ENCODE measurements at places on chromosomes 3 and 15.
A peak's percentile ranks its signal among the peaks of the same experiment; 100 is the strongest.

GRCh38 chr15:59294574-59295260 lies 78.0 kb downstream of the MYO1E start:
- DNase-seq: no peak

DNA sequence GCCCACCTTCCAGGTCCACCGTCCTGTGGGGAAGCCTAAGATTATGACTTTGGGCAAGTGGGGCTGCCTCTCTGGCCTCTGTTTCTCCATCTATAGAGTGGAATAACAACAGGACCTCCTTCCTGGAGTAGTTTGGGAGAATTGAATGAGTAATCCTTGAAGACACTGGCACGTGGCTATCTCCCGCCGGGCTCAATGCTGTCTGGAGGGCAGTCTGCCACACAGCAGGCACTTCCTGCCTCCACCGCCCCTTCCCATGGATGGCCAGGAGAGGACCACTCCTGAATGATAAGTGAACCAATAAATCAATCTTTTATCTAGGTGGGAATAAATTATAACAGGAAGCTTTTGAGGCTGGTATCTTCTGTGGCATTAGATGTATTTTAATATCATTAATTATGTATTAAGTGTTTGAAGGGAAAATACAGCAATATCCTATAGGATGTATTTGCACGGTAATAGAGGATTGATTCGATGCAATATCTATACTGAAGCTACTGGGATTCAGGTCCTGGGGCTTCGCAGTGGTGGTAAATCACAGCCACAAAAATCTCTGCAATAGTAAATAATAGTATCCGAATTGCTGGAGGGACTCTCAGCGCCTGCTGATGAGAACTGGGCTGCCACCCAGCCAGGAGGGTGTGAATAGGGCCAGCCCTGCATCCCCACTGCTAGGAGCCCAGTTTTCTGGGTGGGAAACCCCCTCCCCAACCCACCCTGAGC lies 15.9 kb downstream of the MEGF11 start:
- no peak for DNase-seq

DNA sequence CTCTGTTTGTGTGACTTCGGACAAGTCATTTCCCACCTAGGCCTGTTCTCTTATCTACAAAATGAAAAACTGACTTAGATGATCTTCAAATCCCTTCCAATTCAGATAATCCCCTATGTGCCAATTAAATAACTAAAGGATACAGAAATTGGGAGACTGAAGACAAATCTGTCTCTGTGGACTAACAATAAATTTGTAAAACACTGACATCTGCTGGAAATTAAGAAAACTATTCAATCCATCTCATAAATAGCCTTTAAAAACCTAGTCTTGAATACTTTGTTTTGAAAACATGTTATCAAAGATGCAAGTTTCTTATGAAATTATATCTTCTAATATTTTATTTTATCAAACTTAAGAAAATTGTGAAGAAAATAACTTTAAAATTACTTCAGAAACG lies 38.3 kb downstream of the MTHFS start:
- DNase-seq: peak; percentile 60

DNA sequence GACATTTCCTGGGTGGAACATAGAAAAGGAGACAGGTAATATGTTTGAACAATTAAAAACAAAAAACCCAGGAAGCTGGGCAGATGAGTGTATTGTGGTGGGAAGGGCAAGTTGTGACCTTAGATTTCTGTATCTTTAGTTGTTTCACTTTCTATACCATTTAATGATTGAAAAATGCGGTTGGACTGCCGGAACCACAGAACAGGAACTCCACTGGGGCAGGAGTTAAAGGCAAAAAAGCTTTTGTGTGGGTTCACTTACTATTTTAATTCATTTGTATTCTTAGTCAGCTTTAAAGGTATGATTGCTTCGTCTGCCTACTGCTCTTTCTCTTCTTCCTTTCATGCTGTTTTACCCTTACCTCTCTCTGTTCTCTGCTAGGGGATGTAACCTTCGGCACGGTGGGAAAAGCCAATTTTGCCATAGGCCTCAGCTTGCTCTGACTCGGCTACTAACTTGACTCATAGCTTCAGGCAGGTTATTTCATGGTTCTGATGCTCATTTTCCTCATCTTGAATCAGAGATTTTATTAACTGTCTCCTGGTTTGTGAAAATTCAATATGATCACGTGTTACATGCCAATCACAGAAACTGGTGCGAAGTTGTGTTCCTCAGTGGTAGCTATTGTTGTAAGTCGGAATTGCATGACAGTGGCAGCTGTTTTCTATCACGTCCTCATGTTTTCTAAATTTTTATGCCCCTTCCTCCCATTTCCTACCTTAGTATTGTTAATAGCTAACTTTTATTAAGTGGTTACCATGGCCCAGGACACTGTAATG lies 1.6 kb upstream of the MCTP2 start:
- peak; percentile 25 for DNase-seq

- no peak for DNase-seq
These were observed 15.3 kb downstream of the TNK2 start for GRCh38 chr3:195893044-195893395.

DNA sequence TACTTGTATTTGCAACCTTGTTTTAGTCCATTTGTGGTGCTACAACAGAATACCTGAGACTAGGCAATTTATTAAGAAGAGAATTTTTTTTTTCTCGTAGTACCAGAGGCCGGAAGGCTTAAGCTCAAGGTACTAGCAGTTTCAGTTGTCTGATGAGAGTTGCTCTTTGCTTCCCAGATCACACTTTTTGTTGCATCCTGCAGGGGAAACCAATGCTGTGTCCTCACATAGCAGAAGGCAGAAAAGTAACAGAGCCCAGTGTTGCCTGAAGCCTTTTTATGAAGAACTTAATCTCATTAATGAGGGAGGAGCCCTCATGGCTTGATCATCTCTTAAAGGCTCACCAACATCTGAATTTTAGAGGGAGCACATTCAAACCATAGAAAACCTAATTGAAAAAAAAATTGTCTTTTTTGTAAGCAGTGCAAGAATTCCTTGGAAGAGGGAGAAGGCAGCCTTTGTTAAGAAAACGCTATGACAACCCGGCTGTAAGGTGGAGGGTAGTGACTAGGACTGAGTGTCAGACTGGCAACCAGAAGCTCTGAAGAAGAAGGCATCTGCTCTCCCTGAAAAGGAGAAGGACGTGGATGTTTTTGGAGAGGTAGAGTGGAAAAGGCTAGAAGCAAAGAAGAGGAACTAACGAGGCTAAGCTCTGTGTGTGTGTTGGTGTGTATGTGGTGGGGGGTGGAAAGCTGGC lies 1245.3 kb downstream of the ROBO2 start:
- no peak for DNase-seq

DNA sequence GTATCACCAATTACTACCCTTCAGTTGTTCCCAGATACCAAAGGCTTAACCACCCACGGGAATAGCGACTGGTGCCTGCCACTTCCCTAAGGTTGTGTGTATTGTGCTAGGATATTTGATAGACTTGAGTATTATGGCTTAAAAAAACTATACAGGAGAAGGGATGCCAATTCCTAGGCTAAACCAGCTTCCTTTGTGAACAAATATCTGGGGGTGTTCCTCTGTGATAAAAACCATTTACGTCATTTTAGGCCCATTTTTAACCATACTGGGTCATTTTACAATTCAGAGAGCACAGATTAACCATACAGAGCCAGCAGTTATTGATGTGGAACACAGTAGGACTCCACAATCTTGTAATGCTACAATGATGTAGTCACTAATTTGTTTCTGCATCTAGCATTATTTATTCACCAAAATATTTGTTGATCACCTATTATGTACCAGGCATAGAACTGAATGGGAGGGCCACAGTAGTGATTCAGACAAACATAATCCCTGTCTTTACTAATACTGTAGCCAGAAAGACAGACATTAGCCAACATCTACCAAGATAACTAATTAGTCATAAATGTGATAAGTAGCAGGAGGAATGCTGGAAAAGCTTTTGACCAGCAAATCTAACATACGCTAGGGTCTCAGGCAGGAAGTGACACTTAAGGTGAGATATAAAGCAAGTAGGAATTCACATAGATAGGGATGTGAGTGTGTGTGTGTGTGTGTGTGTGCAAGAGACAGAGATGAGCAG lies 184.8 kb downstream of the MECOM start:
- DNase-seq: no peak

DNA sequence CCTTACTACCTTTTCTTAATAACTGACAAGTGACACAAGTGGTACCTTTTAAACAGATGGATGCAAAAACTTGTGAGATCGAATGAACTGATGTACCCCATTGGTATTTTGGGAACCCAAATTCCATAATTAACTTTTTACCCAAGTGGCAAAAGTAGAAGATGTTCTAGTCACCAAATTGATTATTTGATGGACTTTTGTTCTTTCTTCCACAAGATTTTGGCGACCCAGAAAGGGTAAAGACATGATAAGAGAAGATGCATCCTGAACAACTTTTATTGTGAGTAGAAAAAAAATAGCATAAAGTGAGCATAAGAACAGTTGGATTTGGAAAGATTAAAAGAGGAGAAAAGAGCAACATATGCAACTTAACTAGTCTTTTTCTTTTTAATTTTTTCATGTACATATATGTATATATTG lies 159.5 kb downstream of the TIGIT start:
- no peak for DNase-seq

- no peak for DNase-seq
These were observed 124.3 kb downstream of the CTNNB1 start for GRCh38 chr3:41323467-41324155.

- no peak for DNase-seq
These were observed 26.3 kb downstream of the ITGA11 start for GRCh38 chr15:68405378-68406250.

GRCh38 chr3:127375151-127375930 lies 87.5 kb upstream of the PRR20G start:
- no peak for DNase-seq

DNA sequence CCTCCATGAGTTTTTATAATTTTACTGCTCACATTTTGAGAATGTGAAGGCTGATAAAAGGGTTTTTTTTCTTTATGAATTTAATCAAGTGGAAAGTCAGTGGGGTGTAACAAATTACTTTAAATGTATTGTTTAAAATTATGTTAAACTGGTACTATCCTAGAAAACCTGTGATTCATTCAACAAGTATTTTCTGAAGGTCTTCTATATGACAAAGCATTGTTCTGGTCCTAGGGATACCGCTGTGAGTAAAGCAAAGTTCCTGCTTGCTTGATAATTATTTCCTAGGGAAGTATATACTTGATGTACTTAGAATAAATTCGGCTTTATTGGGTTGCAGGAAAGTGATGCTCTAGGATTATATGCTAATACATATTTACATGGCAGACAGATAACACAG lies 152.8 kb upstream of the GOLGA6L4 start:
- no peak for DNase-seq

- no peak for DNase-seq
These were observed 35.6 kb upstream of the CHRNB4 start for GRCh38 chr15:78676424-78677110.

DNA sequence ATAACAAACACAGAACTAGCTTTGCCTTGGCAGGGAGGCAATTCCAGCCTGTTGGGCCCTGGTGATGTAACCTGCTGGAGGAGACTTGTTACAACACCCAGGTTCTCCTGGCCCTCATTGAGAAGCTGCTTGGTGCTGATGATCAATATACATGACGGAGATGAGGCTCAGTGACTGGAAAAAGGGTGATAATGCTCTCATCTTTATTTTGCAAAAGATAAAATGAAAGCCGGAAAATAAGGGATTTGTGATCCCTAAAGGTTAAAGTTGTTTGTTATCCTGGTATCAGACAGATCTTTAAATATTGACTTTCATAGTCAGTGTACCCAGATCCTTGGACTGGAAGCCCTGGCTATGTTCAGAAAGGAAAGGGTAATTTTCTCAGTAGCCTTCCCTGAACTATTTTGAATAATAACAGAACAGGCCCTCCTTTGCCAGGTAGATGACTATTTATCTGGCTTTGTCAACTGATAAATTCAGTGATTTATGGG lies 118.9 kb upstream of the MEIS2 start:
- no peak for DNase-seq

GRCh38 chr15:77722759-77723460 lies 90.2 kb upstream of the LINGO1 start:
- DNase-seq: no peak

DNA sequence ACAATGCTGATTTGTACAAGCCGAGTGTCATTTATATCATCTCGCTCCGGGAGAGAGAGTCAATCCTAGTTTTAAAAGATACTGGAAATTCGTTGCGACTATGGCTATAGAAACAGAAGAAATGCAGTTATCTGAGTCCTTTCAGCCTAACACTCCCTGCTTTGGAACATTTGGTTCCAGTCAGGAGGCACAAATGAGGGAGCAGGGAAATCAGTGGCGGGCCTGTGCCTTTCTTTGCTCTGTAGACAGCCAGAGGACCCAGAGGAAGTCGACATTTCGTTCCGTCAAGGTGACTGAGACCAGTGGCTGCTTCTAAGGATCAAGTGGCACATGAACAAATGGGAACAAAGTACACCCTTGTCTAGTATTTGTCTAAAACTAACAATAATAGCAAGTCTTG lies 745 bp upstream of the RIOX2 start:
- no peak for DNase-seq

- no peak for DNase-seq
These were observed 21.8 kb upstream of the KLHL6 start for GRCh38 chr3:183577346-183577745.

DNA sequence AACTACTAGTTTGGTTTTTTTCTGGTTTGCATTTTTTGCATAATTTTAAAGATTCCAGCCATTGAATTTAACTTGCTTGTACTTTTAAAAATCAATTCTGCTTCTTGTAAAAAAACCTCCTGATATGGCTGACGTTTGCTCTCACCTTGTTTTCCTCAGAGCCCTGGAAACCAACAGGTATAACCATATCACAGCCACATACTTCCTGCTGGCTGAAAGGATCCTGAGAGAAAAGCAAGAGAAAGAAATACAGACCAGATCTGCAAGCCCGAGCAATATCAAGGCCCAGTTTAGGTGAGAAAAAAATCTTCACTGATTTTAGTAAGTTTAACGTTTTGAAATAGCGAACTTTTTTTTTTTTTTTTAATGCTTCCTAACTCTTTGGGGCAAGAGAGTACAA lies 56.8 kb downstream of the SNRK start:
- no peak for DNase-seq

GRCh38 chr15:35304389-35304788 lies 219.3 kb upstream of the NANOGP8 start:
- no peak for DNase-seq

DNA sequence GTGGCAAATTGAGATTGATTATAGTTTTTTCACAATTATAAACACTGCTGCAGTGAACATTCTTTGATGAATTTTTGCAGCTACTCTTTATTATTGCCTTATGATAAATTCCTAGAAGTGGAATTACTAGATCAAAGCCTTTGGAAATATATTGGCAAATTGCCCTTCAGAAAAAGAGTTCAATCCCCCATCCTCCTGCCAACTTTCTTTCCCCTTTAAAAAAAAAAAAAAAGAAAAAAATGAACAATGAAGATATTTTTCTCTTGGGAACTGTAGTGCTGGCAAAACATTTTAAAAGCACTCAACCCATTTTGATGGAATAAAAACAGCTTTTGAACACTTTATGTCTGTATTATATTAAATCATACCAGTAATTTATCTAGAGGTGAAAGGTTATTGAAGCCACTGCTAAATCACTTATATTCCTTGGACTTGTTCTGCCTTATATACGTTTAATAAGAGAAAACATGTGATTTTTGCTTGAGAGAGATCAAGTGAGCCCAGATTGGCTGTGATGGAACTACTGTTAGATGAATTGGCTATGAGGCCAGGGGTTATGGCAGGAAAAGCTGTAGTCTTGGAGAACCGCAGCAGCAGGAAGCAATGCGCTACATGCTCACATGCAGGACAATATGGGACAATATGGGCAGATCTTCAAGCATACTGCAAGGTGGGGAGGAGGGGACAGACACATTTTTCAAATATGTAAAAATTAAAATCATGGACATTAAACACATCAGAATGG lies 212.8 kb upstream of the C2CD4B start:
- no peak for DNase-seq

GRCh38 chr3:58637509-58637908 lies 29.1 kb downstream of the FAM3D start:
- no peak for DNase-seq

All from AML-193 (cell line).